ENCODE measurements at places on chromosomes 6 and 20. TPM values are rescaled to one million over a fixed set of nuclear protein-coding genes. Genes with fewer than 3 reads are reported as not detected.

CCHCR1 gene
- total RNA-seq, result 37.1 TPM

HLA-DQB2 gene
- total RNA-seq, result not detected

LY6G6C gene
- 0.23 TPM for total RNA-seq

LPIN3 gene
- total RNA-seq, result 21.0 TPM

CTAGE9 gene
- total RNA-seq, result 0.15 TPM

ZNF334 gene
- total RNA-seq, result 0.28 TPM

CDH22 gene
- not detected for total RNA-seq

DIDO1 gene
- total RNA-seq, result 57.3 TPM

FUT9 gene
- total RNA-seq, result not detected

GNAS-AS1 gene
- total RNA-seq, result not detected

GABRR2 gene
- 0.18 TPM for total RNA-seq

HLA-DPB1 gene
- 0.64 TPM for total RNA-seq

CAGE1 gene
- total RNA-seq, result not detected

MYCT1 gene
- not detected for total RNA-seq

CBLN4 gene
- not detected for total RNA-seq

EPHA7 gene
- 8.6 TPM for total RNA-seq

PDYN gene
- total RNA-seq, result not detected

BPIFB1 gene
- total RNA-seq, result 0.10 TPM

COQ3 gene
- 9.5 TPM for total RNA-seq

LHFPL5 gene
- not detected for total RNA-seq

TMEM200A gene
- 0.10 TPM for total RNA-seq

ZNF343 gene
- total RNA-seq, result 13.4 TPM

BNIP5 gene
- not detected for total RNA-seq

ADGRF4 gene
- 0.10 TPM for total RNA-seq

HCK gene
- 0.98 TPM for total RNA-seq

CNBD2 gene
- total RNA-seq, result 3.7 TPM

RFX6 gene
- not detected for total RNA-seq

ASIP gene
- not detected for total RNA-seq

FERMT1 gene
- total RNA-seq, result 0.95 TPM

ANGPT4 gene
- not detected for total RNA-seq

GCM1 gene
- total RNA-seq, result not detected

LCA5 gene
- 7.0 TPM for total RNA-seq

TCP11 gene
- not detected for total RNA-seq

SLC4A11 gene
- 144 TPM for total RNA-seq

SLC17A1 gene
- total RNA-seq, result not detected

HLA-DOA gene
- total RNA-seq, result 0.08 TPM

RAET1E gene
- 1.8 TPM for total RNA-seq

COL21A1 gene
- 3.3 TPM for total RNA-seq
